Activated CD4-positive, alpha-beta T cell treated with anti-CD3 and anti-CD28 coated beads for 36 hours (primary cell): ENCODE measurements at places on chromosomes 2 and 18. TPM values are rescaled to one million over a fixed set of nuclear protein-coding genes. Genes with fewer than 3 reads are reported as not detected.

Gene AQP12B
- not detected for total RNA-seq

Gene ARHGAP25
- 73.2 TPM for total RNA-seq

DNA sequence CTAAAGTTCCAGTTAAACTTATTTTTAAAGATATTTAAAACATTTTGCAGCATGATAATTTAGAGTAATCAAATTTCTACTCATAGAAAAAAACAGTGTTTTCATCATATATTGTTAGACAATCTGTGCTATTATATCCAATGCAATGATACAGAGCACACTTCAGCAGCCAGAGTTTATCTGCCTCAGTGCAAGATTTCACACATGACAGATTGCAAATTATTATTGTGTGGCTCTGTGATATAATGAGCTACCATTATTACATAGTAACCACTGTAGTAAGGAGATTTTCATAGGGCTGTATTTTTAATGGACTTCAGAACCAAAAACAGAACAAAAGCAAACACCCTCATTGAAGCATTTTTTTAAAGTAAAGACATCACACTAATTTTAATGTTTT lies 762.4 kb downstream of the DSC3 start:
- no peaks in the 10 kb centered on the region for H3K27me3 ChIP-seq
- no peaks in the 10 kb centered on the region for H3K36me3 ChIP-seq
- DNase-seq = no peak
- no peak overlapping the region for H3K4me3 ChIP-seq

DNA sequence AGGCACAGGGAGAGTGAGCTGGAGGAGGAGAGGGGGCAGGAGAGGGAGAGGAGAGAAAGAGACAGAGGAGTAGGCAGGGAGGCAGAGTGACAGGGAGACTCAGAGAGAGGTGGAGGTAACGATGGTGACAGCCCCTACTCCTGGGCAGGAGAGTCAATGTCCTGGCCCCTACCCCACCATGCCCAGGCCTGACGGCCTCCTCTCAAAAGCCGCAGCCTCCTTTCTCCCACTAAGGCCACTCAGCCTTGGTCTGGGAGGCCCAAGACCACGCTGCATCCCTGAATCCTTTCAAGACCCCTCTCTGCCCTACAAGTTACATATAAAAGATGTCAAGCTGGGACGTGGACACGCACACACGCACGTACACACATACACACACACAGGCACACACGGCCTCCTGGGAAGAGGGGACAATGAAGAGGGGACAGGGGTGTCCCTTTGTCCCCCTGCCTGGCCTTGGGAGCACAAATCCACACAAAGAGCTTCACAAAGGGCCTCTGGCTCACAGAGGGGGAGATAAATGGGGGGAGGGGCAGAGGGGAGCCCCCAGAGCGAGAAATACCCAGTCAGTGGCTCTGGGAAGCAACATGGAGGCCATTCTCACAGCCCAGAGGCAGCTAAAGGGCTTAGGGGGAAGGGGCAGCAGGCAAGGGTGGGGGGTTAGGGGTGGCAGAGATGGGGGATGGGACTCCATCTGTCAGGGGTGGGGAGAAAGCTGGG lies 19.5 kb upstream of the TNS1 start:
- no peak overlapping the region for H3K27ac ChIP-seq
- DNase-seq = no peak
- no peaks in the 10 kb centered on the region for H3K27me3 ChIP-seq
- no peak overlapping the region for H3K4me3 ChIP-seq
